ENCODE measurements at places on chromosomes 6 and 20.
A peak's percentile ranks its signal among the peaks of the same experiment; 100 is the strongest.

DNA sequence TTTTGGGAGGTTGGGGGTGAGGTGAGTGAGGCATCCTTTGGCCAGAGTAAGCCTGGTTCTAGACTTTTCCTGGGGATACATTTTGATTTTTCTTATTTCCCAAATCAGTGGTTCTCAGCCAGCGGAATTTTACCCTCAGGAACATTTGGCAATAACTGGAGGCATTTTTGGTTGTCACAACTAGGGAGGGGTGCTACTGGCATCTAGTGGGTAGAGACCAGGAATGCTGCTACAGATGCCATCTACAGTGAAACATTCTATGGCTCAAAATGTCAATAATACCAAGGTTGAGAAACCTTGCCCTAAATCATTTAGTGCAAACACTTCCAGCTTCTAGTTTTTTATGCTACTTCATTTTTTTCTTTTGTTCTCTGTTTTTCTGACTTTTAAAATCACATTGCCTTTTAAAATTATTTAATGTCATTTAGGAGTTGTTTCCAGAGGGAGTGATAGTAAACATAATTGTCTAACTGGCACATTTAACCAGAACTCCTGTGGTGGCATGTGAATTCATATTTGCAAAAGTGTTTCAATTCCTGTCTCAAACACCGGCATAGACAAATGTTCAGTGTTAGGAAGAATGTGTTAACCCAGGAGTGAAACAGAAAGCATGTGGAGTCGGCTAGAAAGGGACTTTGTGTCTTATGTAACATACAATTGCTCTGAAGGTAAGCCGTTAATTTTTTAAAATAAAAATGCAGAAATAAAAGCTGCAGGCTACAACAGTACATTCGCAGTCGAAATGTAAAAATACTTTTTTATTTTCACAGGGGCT, 59.0 kb downstream of the QRSL1 start:
- H3K36me3 ChIP-seq = no peaks in the 10 kb centered on the region
- no peak overlapping the region for H3K4me3 ChIP-seq
- H3K4me1 ChIP-seq = no peaks in the 10 kb centered on the region
- no peak for DNase-seq
- no peak overlapping the region for H3K27ac ChIP-seq

- no peak overlapping the region for H3K4me3 ChIP-seq
- H3K4me1 ChIP-seq = no peaks in the 10 kb centered on the region
- H3K27me3 ChIP-seq = peaks cover 4% of the 10 kb centered on the region
- no peak overlapping the region for H3K27ac ChIP-seq
- peak; percentile 24 for DNase-seq
These were observed 24.3 kb upstream of the TBX18 start for GRCh38 chr6:84788689-84789088.

GRCh38 chr6:148146717-148147462, 195.7 kb upstream of the SASH1 start:
- 0 out of 2 replicates have a peak, but pooled peaks cover 3% of the 10 kb centered on the region for H3K27me3 ChIP-seq
- H3K4me3 ChIP-seq = no peak overlapping the region
- no peak for DNase-seq
- no peaks in the 10 kb centered on the region for H3K36me3 ChIP-seq

- H3K27me3 ChIP-seq = peaks cover 4% of the 10 kb centered on the region
- no peaks in the 10 kb centered on the region for H3K36me3 ChIP-seq
These were observed 151.2 kb downstream of the ANKRD60 start for GRCh38 chr20:58077282-58077681.

- no peak overlapping the region for H3K27ac ChIP-seq
- DNase-seq = no peak
- no peaks in the 10 kb centered on the region for H3K36me3 ChIP-seq
- H3K4me1 ChIP-seq = no peaks in the 10 kb centered on the region
- no peaks in the 10 kb centered on the region for H3K27me3 ChIP-seq
- H3K4me3 ChIP-seq = no peak overlapping the region
These were observed 203.5 kb downstream of the EPM2A start for GRCh38 chr6:145531822-145532221.

GRCh38 chr20:24106150-24106800, 117.7 kb upstream of the GGTLC1 start:
- H3K27ac ChIP-seq = no peak overlapping the region
- no peak for DNase-seq
- H3K27me3 ChIP-seq = no peaks in the 10 kb centered on the region
- no peaks in the 10 kb centered on the region for H3K4me1 ChIP-seq
- H3K4me3 ChIP-seq = no peak overlapping the region
- no peaks in the 10 kb centered on the region for H3K36me3 ChIP-seq

GRCh38 chr6:36633915-36634314, 39.8 kb downstream of the SRSF3 start:
- H3K4me3 ChIP-seq = no peak overlapping the region
- DNase-seq = no peak
- no peaks in the 10 kb centered on the region for H3K36me3 ChIP-seq
- peaks cover 30% of the 10 kb centered on the region for H3K27me3 ChIP-seq
- H3K27ac ChIP-seq = no peak overlapping the region

GRCh38 chr6:36962874-36963273, 8.3 kb downstream of the PI16 start:
- H3K36me3 ChIP-seq = peaks cover 8% of the 10 kb centered on the region
- no peak overlapping the region for H3K27ac ChIP-seq
- peak; percentile 62 for DNase-seq
- H3K4me1 ChIP-seq = peaks cover 23% of the 10 kb centered on the region

- no peak overlapping the region for H3K27ac ChIP-seq
- H3K36me3 ChIP-seq = peaks cover 20% of the 10 kb centered on the region
- H3K4me3 ChIP-seq = no peak overlapping the region
- no peak for DNase-seq
These were observed 491 bp downstream of the GNMT start for GRCh38 chr6:42961020-42961470.

DNA sequence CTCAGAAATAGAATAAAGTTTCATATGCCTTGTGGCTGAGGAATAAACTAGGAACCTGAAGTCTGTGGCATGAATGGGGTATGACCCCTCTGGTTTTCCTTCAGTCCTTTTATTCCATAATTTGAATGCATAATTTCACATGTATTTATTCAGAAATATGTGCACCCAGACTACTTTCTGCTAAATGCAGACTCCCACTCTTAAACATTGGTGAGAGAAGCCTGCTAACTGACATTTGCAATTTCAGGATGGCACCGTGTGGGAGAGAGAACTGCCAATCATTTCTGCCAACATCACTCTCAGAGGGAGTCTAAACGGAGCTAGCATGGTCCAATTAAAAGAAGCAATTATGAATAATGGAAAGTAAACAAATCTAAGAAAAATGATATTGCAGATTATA, 141.3 kb downstream of the ADGRB3 start:
- DNase-seq = no peak
- H3K27me3 ChIP-seq = no peaks in the 10 kb centered on the region
- H3K27ac ChIP-seq = no peak overlapping the region
- H3K4me1 ChIP-seq = 0 out of 3 replicates have a peak, but pooled peaks cover 3% of the 10 kb centered on the region

DNA sequence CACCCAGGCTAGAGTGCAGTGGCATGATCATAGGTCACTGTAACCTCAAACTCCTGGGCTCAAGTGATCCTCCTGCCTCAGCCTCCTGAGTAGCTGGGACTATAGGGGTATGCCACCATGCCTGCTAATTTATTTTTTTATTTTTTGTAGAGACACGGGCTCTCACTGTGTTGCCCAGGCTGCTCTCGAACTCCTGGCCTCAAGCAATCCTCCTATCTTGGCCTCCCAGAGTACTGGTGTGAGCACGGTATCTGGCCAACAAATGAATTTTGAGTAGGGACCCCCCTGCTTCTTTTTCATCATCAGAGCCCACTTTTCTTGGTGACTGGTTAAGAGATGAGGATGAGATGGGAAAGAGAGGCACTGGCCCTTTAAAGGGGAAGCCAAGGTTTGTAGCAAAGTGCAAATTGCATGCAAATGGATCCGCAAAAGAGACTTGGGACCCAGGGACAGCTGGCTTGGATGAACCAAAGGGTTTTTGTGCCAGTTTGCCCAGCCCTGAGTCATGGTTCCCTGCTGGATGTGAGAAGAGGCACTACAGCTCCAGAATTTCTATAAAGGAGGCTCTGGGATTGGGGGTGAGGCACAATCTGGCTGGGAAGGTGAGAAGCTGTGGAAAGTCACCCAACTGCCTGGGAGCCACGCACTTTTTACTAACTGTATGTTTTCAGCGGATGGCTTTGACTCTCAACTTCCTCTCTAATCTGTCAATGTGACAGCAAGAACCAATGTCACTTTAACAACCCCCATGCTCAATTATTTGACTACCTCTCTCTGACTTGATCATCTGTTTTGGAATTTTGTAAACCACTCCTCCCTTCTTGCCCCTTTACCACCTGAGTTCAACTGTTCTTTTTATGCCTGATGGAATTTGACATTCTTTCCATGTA, 58.7 kb upstream of the RNF24 start:
- no peaks in the 10 kb centered on the region for H3K36me3 ChIP-seq
- H3K27ac ChIP-seq = peak overlapping the region; percentile 76
- peaks cover 17% of the 10 kb centered on the region for H3K4me1 ChIP-seq
- H3K4me3 ChIP-seq = peak overlapping the region; percentile 11

DNA sequence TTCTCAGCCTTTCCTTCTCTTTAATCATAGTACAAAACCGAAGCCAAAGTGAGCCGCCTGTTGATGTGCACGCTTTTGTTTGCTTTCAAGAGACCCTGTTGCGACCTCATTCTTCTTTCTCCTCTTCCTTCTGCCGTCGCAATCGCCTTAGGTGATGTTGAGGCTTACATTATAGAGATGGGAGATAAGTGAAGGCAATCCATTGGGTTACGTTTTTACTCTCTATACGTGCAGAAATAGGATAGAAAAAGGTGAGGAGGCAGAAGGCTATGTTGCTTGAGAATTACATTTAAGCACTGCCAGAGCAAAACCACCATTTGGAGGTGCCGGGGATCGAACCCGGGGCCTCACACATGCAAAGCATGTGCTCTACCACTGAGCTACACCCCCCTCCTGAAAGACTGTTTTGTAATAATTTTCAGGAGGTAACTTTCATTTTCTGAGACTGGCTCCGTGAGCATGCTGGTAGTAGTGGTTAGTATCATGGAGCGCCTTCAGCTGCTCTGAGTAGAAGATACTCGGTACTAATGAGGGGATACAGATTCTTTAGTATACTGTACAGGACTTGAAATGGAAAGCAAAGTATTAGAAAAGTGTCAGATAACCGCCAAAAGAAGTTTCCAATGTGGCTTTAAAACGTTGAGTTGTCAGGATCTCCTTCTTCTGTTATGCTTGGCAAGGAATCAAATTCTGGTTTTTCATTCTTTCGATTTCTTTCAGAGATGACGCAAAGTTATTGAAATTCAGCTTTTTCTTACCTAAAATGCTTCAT, 165.6 kb downstream of the TRIM27 start:
- no peaks in the 10 kb centered on the region for H3K36me3 ChIP-seq
- peak overlapping the region; percentile 96 for H3K27ac ChIP-seq
- DNase-seq = peak; percentile 70

DNA sequence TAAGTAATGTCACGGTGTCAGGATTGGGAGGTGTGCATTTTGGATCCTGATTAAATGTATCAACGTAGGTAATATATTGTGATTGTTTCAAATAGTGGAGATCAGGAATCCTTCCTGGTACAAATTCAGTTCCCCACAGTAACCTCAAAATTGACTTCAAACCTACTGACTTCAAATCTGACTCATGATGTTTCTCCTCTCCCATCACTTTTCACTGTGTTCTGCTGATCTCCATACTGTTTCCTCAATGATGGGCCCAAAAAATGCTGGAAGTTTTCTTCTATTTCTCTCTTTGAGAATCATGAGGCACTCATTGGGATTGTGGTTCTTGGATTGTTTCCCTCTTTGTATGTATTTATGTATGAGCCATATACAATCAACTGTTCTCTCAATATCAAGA, 35.9 kb downstream of the LAMA2 start:
- H3K27me3 ChIP-seq = no peaks in the 10 kb centered on the region
- H3K4me1 ChIP-seq = no peaks in the 10 kb centered on the region
- no peaks in the 10 kb centered on the region for H3K36me3 ChIP-seq
- DNase-seq = no peak
- no peak overlapping the region for H3K27ac ChIP-seq

DNA sequence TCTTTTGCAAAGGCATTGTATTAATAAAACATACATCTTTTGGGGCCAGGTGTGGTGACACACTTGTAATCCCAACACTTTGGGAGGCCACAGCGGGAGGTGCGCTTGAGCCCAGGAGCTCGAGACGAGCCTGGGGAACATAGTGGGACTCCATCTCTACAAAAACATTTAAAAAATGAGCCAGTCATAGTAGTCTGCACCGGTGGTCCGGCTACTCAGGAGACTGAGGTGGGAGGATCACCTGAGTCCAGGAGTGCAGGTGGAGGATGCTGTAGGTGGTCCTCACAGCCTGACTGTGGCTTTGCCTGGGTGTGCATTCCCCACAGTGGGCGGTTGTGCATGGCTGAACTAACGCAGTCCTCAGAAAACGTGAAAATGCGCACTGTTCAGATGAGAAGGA, 162.5 kb downstream of the DLL1 start:
- H3K27me3 ChIP-seq = peaks cover 50% of the 10 kb centered on the region
- no peaks in the 10 kb centered on the region for H3K36me3 ChIP-seq
- DNase-seq = no peak
- H3K27ac ChIP-seq = no peak overlapping the region
- H3K4me1 ChIP-seq = no peaks in the 10 kb centered on the region

GRCh38 chr20:45342855-45343531, 5.2 kb downstream of the SDC4 start:
- peaks cover 9% of the 10 kb centered on the region for H3K36me3 ChIP-seq
- H3K4me3 ChIP-seq = no peak overlapping the region
- peaks cover 60% of the 10 kb centered on the region for H3K4me1 ChIP-seq
- no peaks in the 10 kb centered on the region for H3K27me3 ChIP-seq

GRCh38 chr6:168700880-168701279, 259.9 kb downstream of the SMOC2 start:
- no peak overlapping the region for H3K27ac ChIP-seq
- H3K27me3 ChIP-seq = peaks cover 67% of the 10 kb centered on the region
- no peaks in the 10 kb centered on the region for H3K36me3 ChIP-seq
- H3K4me1 ChIP-seq = no peaks in the 10 kb centered on the region

DNA sequence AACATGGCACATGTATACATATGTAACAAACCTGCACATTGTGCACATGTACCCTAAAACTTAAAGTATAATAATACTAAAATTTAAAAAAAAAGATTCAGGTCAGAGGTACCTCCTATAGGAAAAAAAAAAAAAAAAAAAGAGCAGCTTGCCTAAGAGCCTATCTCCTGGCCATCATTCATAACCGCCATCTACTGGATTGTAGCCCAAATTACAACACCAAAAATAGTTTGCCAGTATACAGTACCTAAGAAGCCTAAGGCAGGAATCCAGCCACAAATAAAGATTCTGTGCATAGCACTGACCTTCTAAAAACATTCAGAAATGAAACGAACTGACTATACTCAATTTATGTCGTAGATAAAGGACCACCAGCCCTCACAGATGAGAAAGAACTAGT, 438.4 kb upstream of the ADGRB3 start:
- H3K36me3 ChIP-seq = no peaks in the 10 kb centered on the region
- H3K27me3 ChIP-seq = no peaks in the 10 kb centered on the region
- peak; percentile 69 for DNase-seq
- no peaks in the 10 kb centered on the region for H3K4me1 ChIP-seq

Data from K562 (cell line).